Activated CD4-positive, alpha-beta memory T cell treated with anti-CD3 and anti-CD28 coated beads for 36 hours (primary cell): ENCODE measurements at places on chromosomes 5 and 9. TPM values are rescaled to one million over a fixed set of nuclear protein-coding genes. Genes with fewer than 3 reads are reported as not detected.

GRCh38 chr9:104092875-104093600 is 1.1 kb upstream of the SMC2 start:
- DNase-seq = no peak

GRCh38 chr5:73488806-73489205 is 9.4 kb upstream of the BTF3 start:
- DNase-seq = no peak

DNA sequence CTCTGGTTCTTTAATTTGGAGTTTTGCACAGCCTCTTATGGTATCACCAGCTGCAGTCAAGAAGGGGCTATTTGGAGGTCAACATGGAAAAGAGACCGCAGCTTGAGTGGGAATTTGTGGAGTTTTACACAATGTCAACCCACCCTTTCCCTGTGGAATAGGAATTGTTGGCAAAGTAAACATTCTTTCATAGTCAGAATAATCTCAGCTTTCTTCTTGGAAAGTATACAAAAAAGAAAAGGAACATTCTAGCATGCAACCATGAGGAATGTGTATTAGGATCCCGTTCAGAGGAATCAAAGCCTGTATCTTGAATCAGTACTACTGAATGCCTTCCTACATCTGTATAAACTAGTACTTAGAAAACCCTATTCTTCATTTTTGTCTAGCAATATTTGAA is 107.6 kb downstream of the LURAP1L start:
- no peak for DNase-seq

The PCDHB11 gene
- not detected for total RNA-seq

The LRRTM2 gene
- total RNA-seq = 0.07 TPM

The SEPTIN8 gene
- 31.1 TPM for total RNA-seq

The PKN3 gene
- total RNA-seq = 11.4 TPM
